ENCODE measurements at places on chromosomes 6 and 20. TPM values are rescaled to one million over a fixed set of nuclear protein-coding genes. Genes with fewer than 3 reads are reported as not detected.

ISM1 gene
- 9.8 TPM for total RNA-seq

- DNase-seq = no peak
- no peaks in the 10 kb centered on the region for H3K36me3 ChIP-seq
These were observed 52.5 kb upstream of the TAGAP start for GRCh38 chr6:159097256-159097655.

GRCh38 chr6:129713806-129714333, 3.9 kb upstream of the ARHGAP18 start:
- no peak for DNase-seq
- no peaks in the 10 kb centered on the region for H3K27me3 ChIP-seq
- no peaks in the 10 kb centered on the region for H3K4me1 ChIP-seq
- H3K36me3 ChIP-seq = no peaks in the 10 kb centered on the region

DNA sequence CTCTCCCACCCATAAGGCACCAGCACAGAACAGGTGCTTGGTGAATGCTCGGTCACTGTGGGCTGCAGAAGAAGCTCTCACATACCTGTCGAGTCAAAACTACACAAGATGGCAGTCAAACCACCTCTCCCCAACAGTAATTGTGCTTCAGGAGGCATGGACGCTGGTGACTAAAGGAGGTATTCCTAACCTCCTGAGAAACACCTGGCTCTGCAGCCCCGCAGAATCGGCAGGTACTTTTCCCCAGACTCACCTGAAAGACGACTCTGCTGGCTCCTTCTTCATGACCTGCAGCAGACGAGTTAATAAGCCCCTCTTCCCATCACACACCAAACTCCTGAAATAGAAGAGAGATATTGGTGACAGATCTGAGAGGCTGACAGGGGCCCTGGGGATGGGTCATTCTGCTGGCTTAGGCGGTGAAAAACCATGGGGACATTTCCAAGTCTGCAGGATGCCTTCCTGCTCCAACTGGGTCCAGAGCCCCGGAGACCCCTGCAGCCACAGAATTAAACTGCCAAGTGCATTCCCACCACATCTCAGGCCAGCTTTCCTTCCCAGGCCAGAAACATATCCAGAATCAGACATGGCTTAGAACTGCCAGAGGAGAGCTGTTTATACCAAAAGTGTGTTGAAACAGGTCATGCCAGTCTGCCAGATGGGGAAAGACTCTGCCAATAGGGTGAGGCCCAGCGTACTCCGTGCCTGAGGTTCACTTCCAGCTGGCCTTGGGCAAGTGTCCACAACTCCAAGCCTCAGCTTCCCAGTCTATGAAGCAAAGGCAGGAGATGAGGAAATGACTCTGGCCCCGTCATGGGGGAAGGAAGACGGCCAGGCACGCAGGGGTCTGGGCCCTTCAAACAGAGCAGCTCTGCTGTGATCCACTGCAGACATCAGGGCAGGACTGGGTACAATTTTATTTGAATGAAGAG, 53.0 kb downstream of the MYH7B start:
- H3K4me1 ChIP-seq = peaks cover 5% of the 10 kb centered on the region
- DNase-seq = no peak
- H3K4me3 ChIP-seq = no peak overlapping the region
- peaks cover 100% of the 10 kb centered on the region for H3K36me3 ChIP-seq
- no peaks in the 10 kb centered on the region for H3K27me3 ChIP-seq

OPRL1 gene
- 1.8 TPM for total RNA-seq

DNA sequence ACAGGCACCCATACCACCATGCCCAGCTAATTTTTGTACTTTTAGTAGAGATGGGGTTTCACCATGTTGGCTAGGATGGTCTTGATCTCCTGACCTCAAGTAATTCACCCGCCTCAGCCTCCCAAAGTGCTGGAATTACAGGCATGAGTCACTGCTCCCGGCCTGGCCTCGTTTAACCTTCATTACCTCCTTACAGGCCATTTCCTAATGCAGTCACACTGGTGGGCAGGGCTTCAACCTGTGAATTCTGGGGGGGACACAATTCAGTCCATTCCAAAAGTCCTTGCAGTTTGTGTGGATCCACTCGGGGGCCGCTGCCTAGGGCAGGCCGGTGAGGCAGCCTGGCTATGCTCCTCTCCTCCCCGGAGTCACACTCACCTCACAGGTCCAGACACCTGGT, 112.4 kb upstream of the SNX9 start:
- H3K27me3 ChIP-seq = no peaks in the 10 kb centered on the region
- no peaks in the 10 kb centered on the region for H3K4me1 ChIP-seq
- no peak overlapping the region for H3K27ac ChIP-seq
- DNase-seq = no peak

Measured in left lung (tissue), 14 donors.